A549 treated with ZK216348 at 1 μM for 4 hours (cell line): ENCODE measurements at places on chromosomes 2 and 18. TPM values are rescaled to one million over a fixed set of nuclear protein-coding genes. Genes with fewer than 3 reads are reported as not detected.

The OR6B2 gene
- total RNA-seq: not detected in 5 replicates

The UGT1A3 gene
- total RNA-seq: 0.12 to 0.19 TPM (median 0.17 TPM) in 3 of 5 replicates, not detected in the others

The ERICH2 gene
- not detected in 5 replicates for total RNA-seq

The GAL3ST2 gene
- total RNA-seq: 0.20 to 0.46 TPM (median 0.33 TPM) in 5 replicates

The GRB14 gene
- total RNA-seq: 4.6 to 7.4 TPM (median 5.2 TPM) in 5 replicates

The IL1RN gene
- 0.15 to 0.94 TPM (median 0.33 TPM) in 5 replicates for total RNA-seq

The DSC2 gene
- total RNA-seq: 0.66 to 1.9 TPM (median 1.1 TPM) in 5 replicates

The LAMA3 gene
- total RNA-seq: 46.0 to 56.7 TPM (median 53.4 TPM) in 5 replicates

The RGPD4 gene
- total RNA-seq: 0.04 to 0.16 TPM (median 0.10 TPM) in 4 of 5 replicates, not detected in the other

The DSG1 gene
- not detected in 5 replicates for total RNA-seq

The B3GNT7 gene
- total RNA-seq: 1.5 to 2.8 TPM (median 2.4 TPM) in 5 replicates

The SERPINB4 gene
- total RNA-seq: 0.17 to 0.25 TPM (median 0.18 TPM) in 3 of 5 replicates, not detected in the others

The POTEJ gene
- not detected in 5 replicates for total RNA-seq

The ARHGAP15 gene
- total RNA-seq: not detected in 5 replicates

The STPG4 gene
- total RNA-seq: not detected in 5 replicates

The SERPINB13 gene
- total RNA-seq: not detected in 5 replicates

The GPR35 gene
- total RNA-seq: 0.34 to 1.6 TPM (median 1.1 TPM) in 5 replicates

The CNGA3 gene
- not detected in 5 replicates for total RNA-seq

The ANKRD30B gene
- total RNA-seq: not detected in 5 replicates

The TLX2 gene
- total RNA-seq: 0.15 to 0.74 TPM (median 0.21 TPM) in 5 replicates

The TUBA3D gene
- total RNA-seq: 0.78 to 1.7 TPM (median 0.90 TPM) in 5 replicates

The LOXL3 gene
- total RNA-seq: 0.27 to 1.1 TPM (median 0.58 TPM) in 5 replicates

The TFCP2L1 gene
- 7.1 to 10.9 TPM (median 9.5 TPM) in 5 replicates for total RNA-seq

The SCN3A gene
- total RNA-seq: 0.01 to 0.02 TPM in 2 of 5 replicates, not detected in the others

The B3GNT2 gene
- total RNA-seq: 16.1 to 37.1 TPM (median 29.8 TPM) in 5 replicates

The SLC4A3 gene
- 1.9 to 4.4 TPM (median 3.2 TPM) in 5 replicates for total RNA-seq

The SCG2 gene
- total RNA-seq: 0.86 to 1.3 TPM (median 1.2 TPM) in 5 replicates
